ENCODE measurements at places on chromosomes 6 and 20.

DNA sequence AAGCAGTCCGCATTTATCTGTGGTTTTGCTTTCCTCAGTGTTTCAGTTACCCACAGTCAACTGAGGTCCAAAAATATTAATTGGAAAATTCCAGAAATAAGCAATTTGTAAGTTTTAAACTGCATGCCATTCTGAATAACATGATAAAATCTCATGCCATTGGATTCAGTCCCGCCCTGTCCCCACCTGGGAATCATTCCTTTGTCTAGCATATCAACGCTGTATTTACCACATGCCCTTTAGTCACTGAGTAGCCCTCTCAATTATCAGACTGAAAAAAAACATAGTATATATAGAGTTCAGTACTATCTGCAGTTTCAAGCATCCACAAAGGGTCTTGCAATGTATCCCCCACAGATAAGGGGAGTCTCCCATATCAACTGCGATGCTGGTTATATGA lies 17.1 kb downstream of the RANBP9 start:
- no peak for DNase-seq

DNA sequence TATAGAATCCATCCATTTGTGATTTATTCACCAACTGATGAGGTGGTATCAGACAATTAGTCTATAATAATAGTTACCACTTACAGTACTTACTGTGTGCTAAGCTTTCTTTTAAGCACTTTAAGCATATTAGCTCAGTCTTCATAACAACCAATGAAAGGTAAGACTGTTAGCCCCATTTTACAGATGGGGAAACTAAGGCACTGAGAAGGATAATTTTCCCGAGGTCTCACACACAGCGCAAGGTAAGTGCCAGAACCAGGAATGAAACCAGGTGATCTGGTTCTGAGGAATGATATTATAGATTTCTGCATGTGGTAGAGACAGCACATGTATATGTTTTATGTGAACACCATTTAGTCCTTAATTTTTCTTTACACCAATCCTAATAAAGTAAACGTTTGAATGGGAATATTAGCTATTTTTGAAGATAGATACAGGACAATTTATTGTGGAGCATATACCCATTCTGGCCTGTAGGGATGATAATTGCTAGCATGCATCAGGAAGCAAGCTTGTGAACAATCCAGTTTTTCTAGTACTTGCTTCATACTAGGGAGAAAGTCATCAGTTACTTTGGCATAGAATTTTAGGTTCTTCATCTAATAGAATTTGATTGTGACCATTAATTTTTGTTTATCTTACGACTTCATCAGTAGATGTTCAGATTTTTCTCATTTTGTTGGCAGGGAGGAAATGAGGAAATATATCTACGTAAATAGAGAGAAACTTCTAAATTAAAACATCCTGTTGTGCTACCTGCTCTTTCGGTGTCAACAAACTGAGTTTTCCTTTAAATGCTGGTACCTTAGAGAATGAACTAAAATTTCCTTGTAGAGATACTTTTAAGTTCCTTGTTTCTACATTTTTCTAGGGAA lies 3.0 kb downstream of the YWHAB start:
- DNase-seq, result no peak

DNA sequence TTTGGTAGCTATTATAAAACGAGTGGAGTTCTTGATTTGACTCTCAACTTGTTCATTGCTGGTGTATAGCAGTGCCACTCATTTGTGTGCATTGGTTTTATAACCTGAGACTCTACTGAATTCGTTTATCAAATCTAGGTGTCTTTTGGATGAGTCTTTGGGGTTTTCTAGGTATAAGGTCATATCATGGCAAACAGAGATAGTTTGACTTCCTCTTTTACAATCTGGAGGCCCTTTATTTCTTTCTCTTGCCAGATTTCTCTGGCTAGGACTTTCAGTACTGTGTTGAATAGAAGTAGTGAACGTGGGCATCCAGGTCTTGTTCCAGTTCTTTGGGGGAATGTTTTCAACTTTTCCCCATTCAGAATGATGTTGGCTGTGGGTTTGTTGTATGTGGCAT lies 38.8 kb downstream of the SUMO4 start:
- no peak for DNase-seq

DNA sequence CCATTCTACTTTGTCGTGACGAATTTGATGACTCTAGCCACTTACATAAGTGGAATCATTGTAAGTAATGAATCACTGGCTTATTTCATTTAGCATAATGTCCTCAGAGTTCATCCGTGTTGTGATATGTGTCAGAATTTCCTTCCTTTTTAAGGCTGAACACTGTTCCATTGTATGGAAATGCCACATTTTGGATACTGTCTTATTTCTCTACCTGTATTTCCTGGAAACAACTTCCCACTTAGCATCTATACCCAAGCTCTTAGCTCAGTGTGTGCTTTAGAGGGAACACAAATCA lies 28.8 kb upstream of the GGTLC1 start:
- DNase-seq, result no peak

DNA sequence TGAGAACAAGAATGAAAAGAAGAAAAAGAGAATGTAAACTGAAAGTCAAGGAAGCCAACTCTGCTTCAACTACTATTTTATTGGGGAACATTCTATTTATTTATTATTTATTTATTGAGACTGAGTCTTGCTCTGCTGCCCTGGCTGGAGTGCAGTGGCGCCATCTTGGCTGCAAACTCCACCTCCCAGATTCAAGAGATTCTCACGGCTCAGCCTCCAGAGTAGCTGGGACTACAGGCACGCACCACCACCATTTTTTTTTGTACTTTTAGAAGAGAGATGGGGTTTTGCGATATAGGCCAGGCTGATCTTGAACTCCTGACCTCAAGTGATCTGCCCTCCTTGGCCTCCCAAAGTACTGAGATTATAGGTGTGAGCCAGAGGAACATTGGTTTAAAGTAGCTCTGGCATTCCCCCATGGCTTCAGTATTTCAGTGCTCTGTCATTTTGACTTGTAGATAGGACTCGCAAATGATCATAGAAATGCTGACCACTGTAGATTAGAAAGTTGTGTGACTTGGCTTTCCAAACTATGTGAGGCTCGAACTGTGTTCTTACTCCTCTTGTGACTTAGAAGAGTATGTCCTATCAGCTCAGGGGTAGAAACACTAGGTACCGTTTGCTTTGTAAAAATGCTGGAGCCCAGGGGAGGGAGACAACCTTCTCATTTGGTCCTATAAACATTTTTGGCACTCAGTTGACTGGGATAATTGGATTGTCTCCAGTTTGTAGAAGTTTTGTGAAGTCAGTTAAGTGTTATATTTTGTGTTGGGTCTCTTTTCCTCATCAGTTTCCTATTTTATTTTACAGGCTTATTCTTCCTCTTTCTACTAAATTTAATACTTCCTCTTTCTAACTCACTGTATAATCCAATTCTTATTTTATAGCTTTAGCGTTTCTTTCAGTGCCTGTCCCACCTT lies 544.9 kb upstream of the CITED2 start:
- DNase-seq, result no peak

DNA sequence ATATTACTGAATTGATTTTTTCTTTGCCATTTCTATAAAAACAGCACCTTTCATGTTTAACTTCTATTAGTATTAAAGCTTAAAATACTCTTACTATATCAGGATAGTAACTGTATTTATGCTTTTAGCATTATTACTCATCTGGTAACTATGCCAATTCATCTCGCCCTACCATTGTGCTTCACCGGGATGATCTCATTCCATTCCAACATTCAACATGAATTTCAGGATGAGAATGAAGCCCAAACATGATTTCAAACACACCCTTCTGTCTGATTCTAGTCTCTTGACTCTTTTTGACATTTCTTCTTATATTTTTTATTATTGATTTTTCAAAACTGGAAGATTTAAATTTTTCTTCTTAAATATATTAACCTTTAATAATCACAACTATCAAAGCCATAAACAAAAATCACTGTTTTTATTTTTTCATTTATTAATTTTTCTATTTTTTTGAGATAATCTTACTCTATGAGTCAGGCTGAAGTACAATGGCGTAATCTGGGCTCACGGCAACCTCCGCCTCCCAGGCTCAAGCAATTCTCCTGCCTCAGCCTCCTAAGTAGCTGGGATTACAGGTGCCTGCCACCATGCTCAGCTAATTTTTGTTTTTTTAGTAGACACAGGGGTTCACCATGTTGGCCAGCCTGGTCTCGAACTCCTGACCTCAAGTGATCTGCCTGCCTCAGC lies 46.7 kb downstream of the GJA1 start:
- DNase-seq, result no peak

GRCh38 chr20:46367234-46367633 lies 39.2 kb downstream of the ELMO2 start:
- no peak for DNase-seq

DNA sequence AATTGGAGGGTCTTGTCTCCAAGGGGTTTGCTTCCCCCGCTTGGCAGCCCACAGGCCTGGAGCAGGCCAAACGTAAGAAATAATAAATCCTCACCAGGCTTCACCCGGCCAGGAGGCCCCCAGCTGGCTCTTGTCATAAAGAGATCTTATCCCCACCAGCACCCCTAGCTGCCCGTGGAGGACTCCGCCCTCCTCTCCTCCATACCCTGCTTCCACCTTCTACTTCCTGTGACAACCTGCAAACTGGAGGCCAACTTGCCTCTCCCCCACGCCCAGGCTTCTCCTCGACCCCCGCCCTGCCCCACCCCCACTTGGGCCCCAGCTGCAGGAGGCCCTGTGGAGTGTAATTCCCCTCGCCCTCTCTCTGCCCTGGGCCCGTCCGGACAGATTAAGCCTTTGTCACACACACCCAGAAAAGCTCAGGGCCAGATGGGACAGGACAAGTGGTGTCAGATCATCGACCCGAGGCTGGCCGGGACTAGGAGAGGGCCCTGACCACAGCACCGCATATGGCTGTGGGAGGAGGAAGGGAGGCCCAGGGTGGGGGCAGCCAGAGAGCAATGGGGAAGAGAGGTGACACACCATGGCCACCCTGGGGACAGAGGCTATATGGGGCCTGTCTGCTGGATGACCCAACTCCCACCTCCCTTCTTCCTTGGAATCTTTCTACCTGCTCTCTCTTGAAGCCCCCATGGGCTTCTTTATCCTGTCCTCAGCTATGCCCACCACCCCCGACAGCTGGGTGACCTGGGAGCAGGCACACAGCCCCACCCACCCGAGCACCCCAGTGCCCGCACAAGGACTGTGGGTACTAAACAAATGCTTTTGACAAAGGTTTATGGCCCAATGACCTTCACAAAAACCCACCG lies 3.9 kb downstream of the NOL4L start:
- no peak for DNase-seq

- no peak for DNase-seq
These were observed 41.5 kb downstream of the GCM1 start for GRCh38 chr6:53107091-53107490.

DNA sequence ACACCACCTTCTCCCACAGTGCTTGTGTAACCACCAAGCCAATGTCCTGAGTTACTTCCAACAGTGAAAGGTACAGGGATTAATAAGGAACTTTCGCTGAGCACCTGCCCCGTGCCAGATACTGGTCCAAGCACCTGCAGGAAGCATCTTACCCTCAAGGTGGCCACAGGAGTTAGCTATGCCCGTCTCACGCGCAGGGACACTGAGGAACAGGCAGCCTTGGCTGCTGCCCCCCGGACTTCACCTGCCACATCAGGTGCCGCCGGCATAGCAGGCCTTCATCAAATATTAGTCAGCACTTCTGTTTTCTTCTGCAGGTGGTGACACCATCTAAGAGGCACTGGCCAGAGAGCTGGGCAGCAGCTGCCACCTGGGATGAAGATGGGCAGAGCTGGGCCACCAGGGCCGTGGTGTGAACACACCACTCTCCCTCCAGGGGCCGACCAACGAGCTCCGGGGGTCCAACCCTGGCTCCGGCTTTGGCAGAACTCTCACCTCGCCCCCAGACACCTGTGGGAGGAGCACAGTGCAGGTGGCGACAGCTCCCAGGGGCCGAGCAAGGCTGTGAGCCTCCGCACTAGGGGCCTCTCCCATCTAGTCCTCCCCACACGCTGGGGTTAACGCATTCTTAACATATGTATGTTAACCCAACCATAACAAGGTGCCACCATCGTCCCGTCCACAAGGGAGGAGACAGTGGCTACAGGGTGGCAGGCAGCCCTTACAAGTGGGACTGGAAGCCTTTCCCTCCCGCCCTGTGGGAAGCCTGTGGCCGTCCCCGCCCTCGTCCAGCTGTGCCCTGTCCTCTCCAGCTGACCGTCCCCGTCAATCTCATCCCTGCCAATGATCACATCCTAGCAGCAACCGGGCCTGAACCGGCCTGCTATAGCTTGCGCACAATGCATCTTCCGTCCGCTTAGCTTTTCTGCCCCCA lies 2.9 kb upstream of the PPDPF start:
- no peak for DNase-seq

- no peak for DNase-seq
These were observed 21.0 kb upstream of the TCF15 start for GRCh38 chr20:631101-631500.

DNA sequence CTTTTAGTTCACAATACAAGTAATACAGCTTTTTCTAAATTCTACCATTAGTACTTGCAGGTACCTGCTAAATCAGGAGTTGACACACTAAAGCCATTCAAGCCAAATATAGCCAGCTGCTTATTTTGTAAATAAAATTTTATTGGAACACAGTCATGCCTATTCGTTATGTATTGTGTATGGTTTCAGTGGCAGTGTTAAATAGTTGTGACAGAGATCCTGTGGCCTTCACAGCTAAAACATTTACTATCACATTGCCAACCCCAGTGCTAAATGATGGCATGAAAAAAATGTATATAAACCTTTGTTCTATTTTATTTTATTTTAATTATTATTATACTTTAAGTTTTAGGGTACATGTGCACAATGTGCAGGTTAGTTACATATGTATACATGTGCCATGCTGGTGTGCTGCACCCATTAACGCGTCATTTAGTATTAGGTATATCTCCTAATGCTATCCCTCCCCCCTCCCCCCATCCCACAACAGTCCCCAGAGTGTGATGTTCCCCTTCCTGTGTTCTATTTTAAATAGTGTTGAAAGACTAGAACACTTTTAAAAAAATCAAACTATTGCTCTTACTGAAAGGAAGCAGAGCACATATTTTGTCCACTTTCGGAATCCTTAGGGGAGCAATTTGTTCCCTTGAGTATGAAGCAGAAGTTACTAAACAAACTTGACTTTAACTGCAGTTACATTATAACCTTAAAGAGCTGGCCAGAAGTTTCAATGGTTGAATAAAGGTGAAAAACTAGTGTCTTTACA lies 115.7 kb downstream of the PRIM2 start:
- no peak for DNase-seq

DNA sequence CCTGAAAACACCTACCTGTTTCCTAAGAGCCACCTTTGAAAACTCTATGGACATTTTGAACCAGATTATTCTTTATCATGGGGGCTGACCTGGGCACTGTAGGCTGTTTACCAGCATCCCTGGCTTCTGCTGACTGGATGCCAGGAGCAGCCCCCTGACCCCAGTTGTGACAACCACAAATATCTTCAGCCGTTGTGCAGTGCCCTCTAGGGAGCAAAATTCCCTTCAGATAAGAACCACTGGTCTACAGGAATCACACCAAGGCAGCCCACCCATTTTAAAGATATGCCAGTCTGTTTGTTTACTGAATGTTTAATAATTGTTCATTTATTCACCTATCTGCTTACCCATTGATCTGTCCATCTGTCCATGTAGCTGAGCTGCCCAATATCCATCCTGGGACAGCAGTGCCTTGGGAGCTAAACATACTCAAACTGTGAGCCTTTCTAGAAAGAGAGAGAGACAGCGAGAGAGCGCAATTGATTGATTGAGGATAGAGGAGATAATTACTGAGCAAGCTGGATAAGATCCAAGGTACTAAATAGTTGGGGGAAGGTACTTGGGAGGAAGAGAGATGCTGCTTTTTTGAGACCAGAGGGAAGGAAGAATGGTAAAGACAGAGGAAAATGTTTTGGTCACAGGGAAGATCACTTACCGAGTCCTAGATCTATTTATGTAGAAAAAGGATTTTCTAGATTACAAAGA lies 276.8 kb downstream of the NRN1 start:
- DNase-seq, result no peak
